ENCODE measurements at places on chromosomes 2 and 18.

- no peak for DNase-seq
Measured at GRCh38 chr2:46065152-46065551, 232.1 kb upstream of the EPAS1 start.

GRCh38 chr2:165268754-165269153 is 29.5 kb downstream of the SCN2A start:
- DNase-seq: peak; percentile 23

DNA sequence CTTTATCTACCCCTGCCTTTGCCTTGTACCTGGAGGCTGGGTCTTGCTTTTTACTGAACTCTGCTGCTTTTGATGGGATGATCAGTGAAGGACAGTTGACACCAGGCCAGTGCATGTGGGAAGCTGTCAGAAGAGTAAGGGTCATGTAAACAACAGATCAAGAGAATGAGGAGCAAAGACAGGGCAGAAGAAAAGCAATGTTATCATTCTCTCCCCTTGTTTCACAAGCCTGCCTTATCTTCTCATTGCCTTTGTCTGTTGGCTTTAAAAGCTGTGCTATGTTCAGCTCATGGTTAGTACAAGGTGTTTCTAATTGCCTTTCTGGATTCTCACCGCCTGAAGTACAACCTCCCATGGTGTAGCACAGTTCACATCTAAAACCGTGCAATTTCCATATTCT is 27.6 kb downstream of the LYPD1 start:
- DNase-seq: no peak

GRCh38 chr2:6893876-6894482 is 16.4 kb downstream of the RSAD2 start:
- DNase-seq: no peak

DNA sequence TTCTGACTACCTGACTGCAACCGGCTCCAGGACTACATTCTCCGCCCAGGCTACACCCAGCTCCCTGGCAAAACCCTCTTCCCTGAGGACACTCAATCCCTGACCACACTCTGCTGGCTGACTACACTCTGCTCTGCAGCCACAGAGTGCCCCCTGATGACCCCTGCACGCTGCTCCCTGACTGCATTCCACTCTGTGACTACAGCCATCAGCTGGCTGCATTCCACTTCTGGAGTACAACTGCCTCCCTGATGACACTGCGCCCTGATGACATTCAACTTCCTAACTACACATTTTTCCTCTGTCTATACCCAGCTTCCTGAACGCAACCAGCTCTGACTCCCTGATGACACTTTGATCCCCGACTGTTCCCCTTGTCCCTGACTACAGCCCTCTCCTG is 71.3 kb upstream of the NRXN1 start:
- DNase-seq: no peak

DNA sequence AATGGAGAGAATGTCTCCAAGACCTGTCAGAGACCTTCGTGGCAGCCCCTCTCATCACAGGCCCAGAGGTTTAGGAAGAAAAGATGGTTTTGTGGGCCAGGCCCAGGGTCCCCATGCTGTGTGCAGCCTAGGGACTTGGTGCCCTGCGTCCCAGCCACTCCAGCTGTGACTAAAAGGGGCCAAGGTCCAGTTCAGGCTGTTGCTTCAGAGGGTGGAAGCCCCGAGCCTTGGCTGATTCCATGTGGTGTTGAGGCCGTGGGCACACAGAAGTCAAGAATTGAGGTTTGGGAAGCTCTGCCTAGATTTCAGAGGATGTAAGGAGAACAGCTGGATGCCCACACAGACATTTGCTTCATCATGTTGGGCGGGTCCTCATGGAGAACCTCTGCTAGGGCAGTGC is 45.1 kb upstream of the ACTR2 start:
- DNase-seq: no peak

DNA sequence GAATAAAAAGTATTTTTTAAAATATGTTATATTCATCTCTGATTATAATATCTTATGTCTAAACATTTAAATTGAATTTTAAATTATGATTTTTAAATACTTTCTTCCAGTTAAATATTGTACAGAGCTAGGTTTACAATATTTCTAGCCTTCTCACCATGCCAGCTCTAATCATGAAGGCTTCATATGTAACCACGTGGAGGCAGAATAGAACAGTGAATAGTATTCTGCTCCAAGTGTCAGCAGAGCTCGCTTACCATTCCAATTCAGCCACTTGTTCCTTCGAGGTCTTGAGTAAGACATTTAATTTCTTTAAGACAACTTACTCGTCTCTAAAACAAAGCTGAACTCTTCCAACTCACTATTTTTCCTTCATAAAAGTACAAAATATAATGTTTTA is 871.8 kb downstream of the SUCLG1 start:
- no peak for DNase-seq

- no peak for DNase-seq
Measured at GRCh38 chr2:138630164-138630563, 128.6 kb downstream of the SPOPL start.

GRCh38 chr2:157771234-157771633 is 104.9 kb downstream of the ACVR1 start:
- DNase-seq: no peak

GRCh38 chr2:212032536-212033219 is 505.9 kb downstream of the ERBB4 start:
- DNase-seq: no peak

GRCh38 chr2:70886541-70886987 is 49.1 kb upstream of the ATP6V1B1 start:
- no peak for DNase-seq

DNA sequence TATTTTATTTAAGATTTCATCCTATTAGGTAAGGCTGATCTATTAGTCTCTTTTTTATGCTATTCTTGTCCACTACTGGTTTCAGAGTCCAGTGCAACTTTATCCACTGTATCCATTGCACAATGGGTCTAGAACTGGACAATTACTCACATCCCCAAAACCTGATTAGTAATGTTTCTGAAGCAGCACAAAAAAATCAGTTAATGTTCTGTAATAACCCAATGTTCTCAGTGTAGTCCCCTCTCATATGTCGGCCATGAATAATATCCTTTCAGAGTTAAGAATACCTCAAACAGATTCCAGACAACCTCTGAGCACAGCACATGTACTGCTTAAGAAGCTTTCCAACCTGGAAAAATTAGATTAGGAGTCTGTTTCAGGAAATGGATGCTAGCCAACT is 29.7 kb downstream of the MGAT4A start:
- DNase-seq: no peak

- no peak for DNase-seq
Measured at GRCh38 chr2:103324671-103325070, 562.8 kb downstream of the TMEM182 start.

- DNase-seq: no peak
Measured at GRCh38 chr2:193806088-193806774, 1611.5 kb upstream of the TMEFF2 start.

DNA sequence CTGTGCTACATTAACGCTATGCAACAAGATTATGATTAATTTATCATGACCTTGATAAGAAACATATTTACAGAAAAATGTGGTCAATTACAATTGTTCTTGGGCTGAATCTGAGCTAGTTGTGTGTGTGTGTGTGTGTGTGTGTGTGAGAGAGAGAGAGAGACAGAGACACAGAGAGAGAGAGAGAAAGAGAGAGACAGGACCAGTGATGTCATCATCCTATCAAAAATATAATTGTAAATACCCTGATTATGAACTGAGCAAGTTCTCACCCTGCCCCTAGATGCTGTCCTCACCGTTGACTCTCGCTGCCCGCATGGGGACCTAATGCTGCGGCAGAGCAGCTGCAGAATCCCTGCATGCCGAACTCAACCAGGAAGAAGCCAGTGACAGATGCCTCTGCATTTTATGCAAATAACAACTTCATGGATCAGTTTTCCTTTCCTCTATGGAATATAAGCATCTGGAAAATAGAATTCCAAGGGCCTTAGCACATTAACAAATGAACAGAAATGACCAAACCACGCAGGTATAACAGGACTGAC is 512.5 kb downstream of the PLCL1 start:
- DNase-seq: no peak

DNA sequence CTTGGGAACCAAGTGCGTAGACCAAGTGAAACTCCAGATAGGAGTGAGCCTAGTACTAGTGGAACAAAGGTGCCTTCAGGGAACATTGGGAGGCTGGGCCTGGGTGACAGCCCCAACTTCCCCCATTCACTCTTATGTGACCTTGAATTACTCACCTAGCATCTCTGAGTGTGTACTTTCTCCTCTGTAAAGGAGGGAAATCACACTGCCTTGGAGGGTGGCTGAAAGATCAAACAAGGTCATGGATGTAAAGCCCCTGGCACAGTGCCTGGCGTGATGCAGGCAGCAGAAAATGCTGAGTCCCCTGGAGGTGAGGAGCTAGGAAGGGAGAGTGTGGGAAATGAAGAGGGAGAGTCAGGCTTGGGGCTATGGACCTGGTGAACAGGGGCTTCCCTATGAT is 45.9 kb downstream of the MARCO start:
- DNase-seq: no peak

GRCh38 chr2:100274566-100275199 is 47.6 kb downstream of the LONRF2 start:
- DNase-seq: no peak

DNA sequence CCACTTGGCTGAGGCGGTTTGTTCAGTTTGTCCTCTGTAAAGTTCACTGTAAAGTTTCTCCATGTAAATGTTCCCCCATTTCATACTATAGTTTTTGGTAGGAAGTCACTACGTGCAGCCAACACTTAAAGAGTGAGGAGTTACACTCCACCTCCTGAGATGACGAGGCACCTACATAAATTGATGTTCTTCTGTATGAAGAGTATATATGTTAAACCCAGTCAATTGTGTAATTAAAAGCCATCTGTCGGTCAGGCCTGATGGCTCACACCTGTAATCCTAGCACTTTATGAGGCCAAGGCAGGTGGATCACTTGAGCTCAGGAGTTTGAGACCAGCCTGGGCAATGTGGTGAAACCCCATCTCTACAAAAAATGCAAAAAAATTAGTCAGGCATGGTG is 7.6 kb downstream of the PIGN start:
- DNase-seq: no peak

- no peak for DNase-seq
Measured at GRCh38 chr2:10956006-10956790, 44.5 kb downstream of the KCNF1 start.

- DNase-seq: no peak
Measured at GRCh38 chr2:6081955-6082624, 389.9 kb downstream of the SOX11 start.

DNA sequence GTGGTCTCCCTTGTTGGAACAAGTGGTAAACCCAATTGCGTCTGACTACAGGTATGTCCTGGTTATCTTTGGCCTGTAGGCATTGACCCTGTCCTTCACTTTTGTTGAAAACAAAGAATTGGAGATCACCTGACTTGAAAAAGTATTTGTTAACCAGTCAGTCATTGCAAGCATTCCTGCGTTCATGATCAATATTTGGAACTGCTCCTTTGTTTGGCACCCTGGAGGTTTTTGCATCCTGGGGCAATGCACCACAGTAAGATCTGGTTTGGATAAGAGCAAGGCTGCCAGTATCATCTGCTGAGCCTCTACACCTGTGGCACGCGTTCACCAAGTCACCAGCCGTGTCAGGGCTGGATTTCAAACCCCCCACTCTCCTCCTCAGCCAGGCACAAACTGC is 115.7 kb downstream of the DNAH6 start:
- DNase-seq: no peak

GRCh38 chr2:8576525-8577167 is 105.2 kb upstream of the ID2 start:
- DNase-seq: peak; percentile 36

GRCh38 chr18:45617284-45617683 is 2.0 kb downstream of the SLC14A2 start:
- DNase-seq: no peak

- DNase-seq: no peak
Measured at GRCh38 chr2:149112713-149113112, 74.2 kb downstream of the LYPD6B start.

GRCh38 chr2:111662771-111663470 is 221.1 kb downstream of the ANAPC1 start:
- DNase-seq: peak; percentile 91

- no peak for DNase-seq
Measured at GRCh38 chr2:241286348-241287090, 29.0 kb downstream of the HDLBP start.

Data from activated CD4-positive, alpha-beta T cell treated with anti-CD3 and anti-CD28 coated beads, Interleukin-2, amount 50 U/mL, for 16 hours (primary cell).